ENCODE measurements at places on chromosomes 12 and 14. TPM values are rescaled to one million over a fixed set of nuclear protein-coding genes. Genes with fewer than 3 reads are reported as not detected.

Gene ITGB7
- 0.15 TPM for polyA plus RNA-seq

GRCh38 chr14:96198430-96199130 is 6.1 kb upstream of the BDKRB2 start:
- DNase-seq, result no peak
- H3K36me3 ChIP-seq, result no peaks in the 10 kb centered on the region
- no peaks in the 10 kb centered on the region for H3K27me3 ChIP-seq
- no peak overlapping the region for H3K4me3 ChIP-seq
- H3K4me1 ChIP-seq, result no peaks in the 10 kb centered on the region
- no peak overlapping the region for H3K27ac ChIP-seq

Gene CRIP1
- polyA plus RNA-seq, result 5.2 TPM

DNA sequence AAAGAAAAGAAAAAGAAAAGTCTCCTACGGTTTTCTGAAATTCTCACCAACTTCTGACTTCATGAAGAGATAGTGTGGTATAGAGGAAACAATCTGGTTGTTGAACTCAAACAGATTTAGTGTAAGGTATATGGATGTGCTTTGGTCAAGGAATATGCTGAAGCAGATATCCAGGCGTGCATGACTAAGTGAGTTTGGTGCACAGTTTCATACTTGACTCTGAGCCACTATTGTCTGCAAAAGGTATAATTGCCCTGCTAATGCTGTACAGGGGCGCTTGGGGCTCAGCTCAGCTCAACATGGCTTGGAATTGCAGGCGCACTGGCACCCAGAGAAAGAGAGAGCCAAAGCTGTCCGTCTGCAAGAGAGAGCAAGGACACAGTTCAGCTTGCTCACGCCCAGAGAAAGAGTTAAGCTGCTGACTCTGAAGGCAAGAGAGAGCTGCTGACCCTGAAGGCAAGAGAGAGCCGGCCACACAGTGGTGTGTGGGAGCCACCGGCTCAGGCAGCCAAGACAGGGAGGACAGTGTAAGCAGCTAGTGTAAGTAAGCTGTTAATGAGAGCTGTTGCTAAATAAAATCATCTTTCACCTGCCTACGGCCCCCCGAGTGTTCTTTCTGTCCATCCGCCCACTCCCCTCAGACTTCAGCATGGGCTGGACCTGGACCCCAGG is 66.4 kb upstream of the SLC38A4 start:
- DNase-seq, result no peak
- no peaks in the 10 kb centered on the region for H3K4me1 ChIP-seq
- no peaks in the 10 kb centered on the region for H3K27me3 ChIP-seq
- no peak overlapping the region for H3K27ac ChIP-seq
- H3K36me3 ChIP-seq, result no peaks in the 10 kb centered on the region

- H3K36me3 ChIP-seq, result no peaks in the 10 kb centered on the region
- H3K4me1 ChIP-seq, result no peaks in the 10 kb centered on the region
- no peak overlapping the region for H3K27ac ChIP-seq
- no peak overlapping the region for H3K4me3 ChIP-seq
- no peaks in the 10 kb centered on the region for H3K27me3 ChIP-seq
Measured at GRCh38 chr12:47413806-47414205, 292.0 kb downstream of the RPAP3 start.

DNA sequence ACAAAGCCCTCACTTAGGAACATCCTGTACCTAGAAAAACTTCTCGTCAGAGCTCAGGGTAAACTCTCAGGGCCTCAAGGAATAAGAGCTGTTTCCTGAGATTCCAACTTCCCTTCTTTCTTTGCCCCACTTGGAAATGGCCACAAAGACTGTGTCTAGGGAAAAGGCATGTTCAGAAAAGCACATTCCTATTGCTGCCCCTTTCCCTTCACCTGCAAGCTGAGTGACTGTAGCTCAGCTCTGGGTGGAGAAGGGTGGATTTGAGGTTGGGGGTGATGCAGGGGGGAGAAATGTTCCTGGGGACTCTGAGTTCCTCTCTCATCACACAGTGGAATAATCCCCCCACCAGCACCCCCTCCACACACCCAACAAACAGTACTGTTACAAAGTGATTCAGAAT is 6.8 kb downstream of the ENDOU start:
- no peak overlapping the region for H3K27ac ChIP-seq
- no peaks in the 10 kb centered on the region for H3K36me3 ChIP-seq
- no peaks in the 10 kb centered on the region for H3K27me3 ChIP-seq
- no peak overlapping the region for H3K4me3 ChIP-seq
- DNase-seq, result no peak
- H3K4me1 ChIP-seq, result peaks cover 8% of the 10 kb centered on the region

Gene CLEC4C
- not detected for polyA plus RNA-seq

Gene PLA2G1B
- not detected for polyA plus RNA-seq

Gene TAS2R14
- 1.3 TPM for polyA plus RNA-seq

GRCh38 chr12:110224379-110225304 is 56.4 kb upstream of the ATP2A2 start:
- no peaks in the 10 kb centered on the region for H3K36me3 ChIP-seq
- peak overlapping the region; percentile 3 for H3K27ac ChIP-seq
- H3K27me3 ChIP-seq, result no peaks in the 10 kb centered on the region
- DNase-seq, result peak; percentile 93
- peaks cover 2% of the 10 kb centered on the region for H3K4me1 ChIP-seq
- peak overlapping the region; percentile 47 for H3K4me3 ChIP-seq

Measured in fibroblast of lung (primary cell).